ENCODE measurements at places on chromosomes 3 and 15. TPM values are rescaled to one million over a fixed set of nuclear protein-coding genes. Genes with fewer than 3 reads are reported as not detected.

DNA sequence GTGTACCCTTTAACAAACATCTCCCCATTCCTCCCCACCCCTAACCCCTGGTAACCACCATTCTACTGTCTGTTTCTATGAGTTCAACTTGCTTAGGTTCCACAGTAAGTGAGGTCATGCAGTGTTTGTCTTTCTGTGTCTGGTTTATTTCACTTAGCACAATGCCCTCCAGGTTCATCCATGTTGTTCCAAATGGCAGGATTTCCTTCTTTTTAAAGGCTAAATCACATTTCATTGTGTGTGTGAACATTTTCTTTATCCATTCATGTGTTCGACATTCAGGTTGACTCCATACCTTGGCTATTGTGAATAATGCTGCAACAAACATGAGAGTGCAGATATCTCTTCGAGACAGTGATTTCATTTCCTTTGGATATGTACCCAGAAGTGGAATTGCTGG is 62.7 kb downstream of the TJP1 start:
- no peak for DNase-seq
- H3K4me3 ChIP-seq = no peak overlapping the region
- H3K36me3 ChIP-seq = no peaks in the 10 kb centered on the region
- H3K27me3 ChIP-seq = no peaks in the 10 kb centered on the region

DNA sequence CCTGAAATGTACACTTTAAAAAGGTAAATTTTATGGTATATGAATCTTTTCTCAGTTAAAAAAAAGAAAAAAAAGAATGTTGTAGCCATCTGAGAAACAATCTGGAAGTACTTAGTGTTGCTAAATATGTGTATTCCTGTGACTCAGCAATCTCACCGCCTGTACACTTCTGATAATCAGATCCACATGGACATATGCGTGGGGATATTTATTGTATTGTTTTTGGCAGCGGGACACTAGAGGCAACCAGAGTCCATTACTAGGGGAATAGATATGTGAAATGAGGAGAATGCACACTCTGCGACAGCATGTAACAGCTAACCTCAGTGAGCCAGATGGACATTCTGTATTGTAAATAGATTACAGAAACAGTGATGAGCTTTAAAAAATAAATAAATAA is 65.4 kb downstream of the AQP9 start:
- no peak overlapping the region for H3K27ac ChIP-seq
- H3K36me3 ChIP-seq = no peaks in the 10 kb centered on the region
- DNase-seq = no peak
- no peaks in the 10 kb centered on the region for H3K27me3 ChIP-seq

DNA sequence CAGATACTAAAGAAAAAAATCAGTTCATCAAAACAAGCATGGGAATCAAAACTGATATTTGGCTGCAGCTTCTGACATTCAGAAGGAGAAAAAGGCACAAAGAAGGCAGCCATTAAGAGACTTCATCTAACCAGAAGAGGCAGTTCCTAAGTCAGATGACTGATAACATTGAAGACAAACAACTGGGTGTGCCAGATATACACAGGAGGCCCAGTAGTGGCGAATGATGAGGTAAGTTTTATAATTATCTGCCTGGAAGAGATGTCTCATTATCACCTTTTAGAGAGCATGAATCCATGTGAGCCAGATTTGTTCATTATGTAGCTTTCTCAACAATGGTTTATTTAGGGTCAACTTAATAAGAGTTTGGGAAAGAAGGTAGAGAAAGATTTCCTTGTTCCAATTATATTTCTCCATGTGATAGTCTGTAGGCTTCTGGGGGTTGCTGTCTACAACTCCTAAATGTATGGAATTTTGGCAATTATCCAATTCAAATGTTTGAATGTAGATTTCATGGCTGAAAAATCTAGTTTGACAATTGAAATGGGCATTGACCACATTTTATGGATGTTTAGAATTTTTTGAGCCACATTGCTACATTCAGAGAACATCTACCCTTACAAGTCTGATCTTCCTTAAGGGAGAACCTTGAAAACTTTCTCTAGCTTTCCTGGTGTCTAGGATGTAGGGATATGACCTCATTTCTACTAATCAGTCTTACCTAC is 50.4 kb upstream of the RASGRF1 start:
- no peak overlapping the region for H3K4me3 ChIP-seq
- H3K4me1 ChIP-seq = no peaks in the 10 kb centered on the region
- H3K27me3 ChIP-seq = no peaks in the 10 kb centered on the region
- DNase-seq = no peak
- H3K27ac ChIP-seq = no peak overlapping the region

DNA sequence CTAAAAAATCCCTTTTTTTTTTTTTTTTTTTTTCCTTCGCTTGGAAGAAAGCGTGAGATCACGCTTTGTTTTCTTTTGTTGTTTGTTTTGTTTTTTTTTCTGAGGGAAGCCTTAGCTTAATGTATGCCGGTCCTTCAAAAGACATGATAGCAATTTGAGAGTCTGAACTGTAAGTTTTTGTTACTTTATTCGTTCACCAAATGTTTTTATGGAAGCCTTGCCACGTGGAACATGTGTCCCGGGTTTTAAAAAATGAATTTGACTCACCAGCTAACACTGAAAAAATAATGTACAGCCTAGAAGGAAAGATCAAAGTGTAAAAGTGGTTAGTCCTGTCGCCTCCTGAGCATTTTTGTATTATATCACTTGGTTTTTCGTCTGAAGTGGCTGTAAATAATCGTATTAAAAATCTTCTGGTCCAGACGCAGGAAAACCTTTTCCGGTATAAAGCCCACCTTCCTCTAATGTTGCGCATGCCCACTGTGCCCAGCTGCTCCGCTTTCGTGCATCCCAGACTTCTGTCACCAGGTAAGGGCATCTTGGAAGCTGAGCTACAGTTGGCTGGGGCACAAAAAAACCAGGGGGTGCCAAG is 795 bp upstream of the MYNN start:
- peaks cover 10% of the 10 kb centered on the region for H3K4me1 ChIP-seq
- H3K4me3 ChIP-seq = peak overlapping the region; percentile 70
- H3K36me3 ChIP-seq = no peaks in the 10 kb centered on the region

CCR1 gene
- 2.5 TPM for total RNA-seq

- no peaks in the 10 kb centered on the region for H3K4me1 ChIP-seq
- H3K36me3 ChIP-seq = no peaks in the 10 kb centered on the region
- H3K27me3 ChIP-seq = no peaks in the 10 kb centered on the region
- no peak overlapping the region for H3K4me3 ChIP-seq
- H3K27ac ChIP-seq = no peak overlapping the region
Measured at GRCh38 chr3:18739099-18739433, 313.9 kb upstream of the SATB1 start.

GRCh38 chr15:79206940-79207339 is 75.6 kb upstream of the ANKRD34C start:
- no peaks in the 10 kb centered on the region for H3K4me1 ChIP-seq
- no peak overlapping the region for H3K4me3 ChIP-seq
- no peak for DNase-seq
- H3K27me3 ChIP-seq = peaks cover 2% of the 10 kb centered on the region

SEMA6D gene
- total RNA-seq = 18.1 TPM

DNA sequence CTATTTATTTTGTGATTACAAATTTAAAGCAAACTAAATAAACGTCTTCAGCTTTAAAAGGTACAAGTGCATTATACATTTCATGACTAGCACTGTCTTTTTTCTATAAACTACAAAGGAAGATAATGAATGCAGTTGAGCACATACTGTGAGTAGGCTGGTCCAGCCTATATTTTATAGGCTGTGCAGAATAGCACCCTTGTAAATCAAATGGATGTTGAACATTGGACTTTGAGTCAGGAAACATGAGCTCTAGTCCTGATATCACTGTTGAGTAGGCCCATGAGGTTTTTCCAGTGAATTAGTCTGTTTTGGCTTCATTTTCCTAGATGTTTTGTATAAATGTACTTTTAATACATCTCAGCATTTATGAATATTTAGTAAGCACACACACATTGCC is 447.3 kb upstream of the KCNMB2 start:
- H3K4me1 ChIP-seq = peaks cover 7% of the 10 kb centered on the region
- no peak for DNase-seq
- no peak overlapping the region for H3K4me3 ChIP-seq
- H3K27me3 ChIP-seq = no peaks in the 10 kb centered on the region

CHRFAM7A gene
- 0.46 TPM for total RNA-seq

- no peak overlapping the region for H3K4me3 ChIP-seq
- no peaks in the 10 kb centered on the region for H3K27me3 ChIP-seq
- no peak for DNase-seq
- no peaks in the 10 kb centered on the region for H3K4me1 ChIP-seq
Measured at GRCh38 chr3:62248734-62249483, 124.4 kb downstream of the FEZF2 start.

- H3K4me3 ChIP-seq = no peak overlapping the region
- no peak for DNase-seq
- H3K36me3 ChIP-seq = no peaks in the 10 kb centered on the region
Measured at GRCh38 chr3:81199587-81199986, 561.9 kb downstream of the GBE1 start.

EPHB3 gene
- 11.9 TPM for total RNA-seq

DNA sequence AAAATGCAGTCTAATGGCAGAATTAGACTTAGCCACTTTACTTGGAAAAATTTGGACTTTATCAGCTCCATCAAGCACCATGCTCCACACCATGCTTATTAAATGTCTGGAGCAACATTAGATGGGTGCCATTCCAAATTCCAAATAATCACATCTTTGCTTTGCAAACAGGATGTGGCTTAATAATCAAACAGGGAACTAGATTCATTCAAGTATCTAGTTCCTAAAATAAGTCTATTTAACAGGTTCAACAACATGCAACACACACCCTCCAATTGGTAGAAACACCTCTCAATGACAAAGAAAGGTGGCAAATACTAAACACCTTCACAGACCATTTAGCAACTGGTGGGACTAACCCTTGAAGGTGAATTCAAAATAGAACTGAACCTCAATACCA is 3.5 kb downstream of the HEXA start:
- DNase-seq = no peak
- H3K4me3 ChIP-seq = no peak overlapping the region
- H3K27ac ChIP-seq = no peak overlapping the region
- no peaks in the 10 kb centered on the region for H3K36me3 ChIP-seq

GRCh38 chr3:37992271-37993066 is 1.9 kb downstream of the VILL start:
- peak overlapping the region; percentile 81 for H3K27ac ChIP-seq
- no peaks in the 10 kb centered on the region for H3K36me3 ChIP-seq
- H3K27me3 ChIP-seq = no peaks in the 10 kb centered on the region
- no peak overlapping the region for H3K4me3 ChIP-seq
- DNase-seq = no peak
- peaks cover 2% of the 10 kb centered on the region for H3K4me1 ChIP-seq

GRCh38 chr3:106047221-106047620 is 178.4 kb upstream of the CBLB start:
- H3K4me3 ChIP-seq = no peak overlapping the region
- DNase-seq = no peak
- H3K4me1 ChIP-seq = no peaks in the 10 kb centered on the region
- no peak overlapping the region for H3K27ac ChIP-seq
- H3K27me3 ChIP-seq = no peaks in the 10 kb centered on the region
- H3K36me3 ChIP-seq = no peaks in the 10 kb centered on the region

GRCh38 chr3:4595710-4596113 is 102.6 kb downstream of the ITPR1 start:
- no peak for DNase-seq
- no peaks in the 10 kb centered on the region for H3K4me1 ChIP-seq
- H3K27ac ChIP-seq = no peak overlapping the region
- no peaks in the 10 kb centered on the region for H3K36me3 ChIP-seq

GRCh38 chr3:46325645-46326300 is 28.1 kb upstream of the CCR2 start:
- no peaks in the 10 kb centered on the region for H3K27me3 ChIP-seq
- no peak for DNase-seq
- H3K4me3 ChIP-seq = no peak overlapping the region
- H3K36me3 ChIP-seq = no peaks in the 10 kb centered on the region
- H3K4me1 ChIP-seq = no peaks in the 10 kb centered on the region
- H3K27ac ChIP-seq = no peak overlapping the region

DZIP3 gene
- total RNA-seq = 9.8 TPM

FBLN2 gene
- 318 TPM for total RNA-seq

GRCh38 chr15:95737060-95737459 is 593.4 kb upstream of the NR2F2 start:
- no peak overlapping the region for H3K4me3 ChIP-seq
- no peaks in the 10 kb centered on the region for H3K4me1 ChIP-seq
- H3K27ac ChIP-seq = no peak overlapping the region
- no peak for DNase-seq
- no peaks in the 10 kb centered on the region for H3K27me3 ChIP-seq

DNA sequence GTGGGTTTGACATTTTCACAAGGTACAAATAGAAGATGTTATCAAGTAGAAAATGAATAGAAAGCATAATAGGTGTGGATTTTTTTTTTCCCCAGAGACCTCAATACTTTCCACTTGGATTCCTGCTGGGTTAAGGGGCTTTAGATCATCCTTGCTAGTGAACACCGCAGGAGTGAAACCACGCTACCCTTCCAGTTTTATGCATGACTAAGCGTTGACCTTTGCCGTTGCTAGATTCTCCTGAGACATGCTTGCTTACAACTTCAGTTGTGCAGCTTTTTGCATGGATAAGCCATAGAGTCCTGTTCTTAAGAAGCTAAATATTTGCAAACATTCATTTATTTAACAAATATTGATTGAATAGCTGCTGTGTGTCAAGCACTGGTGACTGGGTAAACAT is 299.7 kb upstream of the LMCD1 start:
- H3K4me1 ChIP-seq = no peaks in the 10 kb centered on the region
- H3K4me3 ChIP-seq = no peak overlapping the region
- no peak overlapping the region for H3K27ac ChIP-seq
- no peak for DNase-seq
- H3K36me3 ChIP-seq = no peaks in the 10 kb centered on the region
- no peaks in the 10 kb centered on the region for H3K27me3 ChIP-seq

- H3K36me3 ChIP-seq = no peaks in the 10 kb centered on the region
- H3K4me3 ChIP-seq = no peak overlapping the region
- no peak overlapping the region for H3K27ac ChIP-seq
Measured at GRCh38 chr3:148002705-148003205, 593.6 kb downstream of the ZIC1 start.

DNA sequence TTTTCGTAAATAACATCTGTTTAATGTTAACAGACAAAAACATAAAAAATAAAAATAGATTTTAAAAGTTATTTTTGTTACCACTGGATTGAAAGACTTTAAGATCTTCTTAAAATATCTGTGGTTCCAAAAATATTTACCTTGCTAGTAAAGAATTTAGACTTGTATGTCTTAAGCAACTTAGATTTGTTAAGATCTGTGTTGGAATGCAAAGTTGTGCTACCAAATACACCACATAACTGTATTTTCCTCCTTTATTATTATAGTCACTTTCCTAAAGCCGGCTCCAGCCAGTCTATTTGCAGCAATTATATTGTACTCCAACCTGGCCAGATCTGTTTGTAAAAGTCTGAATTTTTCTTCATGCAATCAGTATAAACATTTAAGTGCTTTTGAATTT is 63.7 kb downstream of the SPRED1 start:
- no peaks in the 10 kb centered on the region for H3K27me3 ChIP-seq
- H3K27ac ChIP-seq = no peak overlapping the region
- no peak for DNase-seq
- no peak overlapping the region for H3K4me3 ChIP-seq
- no peaks in the 10 kb centered on the region for H3K36me3 ChIP-seq
- H3K4me1 ChIP-seq = no peaks in the 10 kb centered on the region
